ELR (cell line): ENCODE measurements at places on chromosomes 5 and 9.
A peak's percentile ranks its signal among the peaks of the same experiment; 100 is the strongest.

- DNase-seq, result no peak
Observed at GRCh38 chr9:123387686-123388085, 31.7 kb downstream of the CRB2 start.

GRCh38 chr9:35681341-35682002 is 7.7 kb downstream of the CA9 start:
- DNase-seq, result peak; percentile 39

DNA sequence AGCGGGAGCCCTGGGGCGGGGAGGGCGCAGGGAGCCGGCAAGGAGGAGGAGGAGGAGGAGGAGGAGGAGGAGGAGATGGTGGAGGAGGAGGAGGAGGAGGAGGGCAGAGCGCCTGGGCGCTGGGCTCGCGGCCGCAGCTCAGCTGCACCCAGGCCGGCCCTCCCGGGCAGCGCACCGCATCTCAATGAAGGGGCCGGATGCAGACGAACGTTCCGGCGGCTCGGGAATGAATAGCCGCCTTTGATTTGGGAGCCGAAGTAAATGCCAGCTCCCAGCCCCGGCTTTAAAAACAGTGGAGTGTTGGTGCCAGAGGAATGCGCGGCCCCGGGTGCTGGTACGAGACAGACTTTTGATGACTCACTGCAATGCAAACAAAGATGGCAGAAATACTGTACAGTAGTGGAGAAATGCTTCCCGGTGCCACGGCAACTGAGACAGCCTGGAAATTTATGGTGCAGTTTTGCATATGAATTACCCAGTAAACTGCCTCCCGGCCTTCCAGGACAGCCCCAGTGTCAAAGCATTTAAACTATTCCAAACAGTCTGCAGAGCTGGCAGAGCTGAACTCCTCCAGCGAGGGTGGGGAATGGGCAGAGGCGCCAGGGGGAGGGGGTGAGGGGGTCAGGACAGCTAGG is 43.1 kb downstream of the NACC2 start:
- DNase-seq, result peak; percentile 93

- no peak for DNase-seq
Observed at GRCh38 chr9:37562826-37563225, 13.4 kb downstream of the FBXO10 start.

DNA sequence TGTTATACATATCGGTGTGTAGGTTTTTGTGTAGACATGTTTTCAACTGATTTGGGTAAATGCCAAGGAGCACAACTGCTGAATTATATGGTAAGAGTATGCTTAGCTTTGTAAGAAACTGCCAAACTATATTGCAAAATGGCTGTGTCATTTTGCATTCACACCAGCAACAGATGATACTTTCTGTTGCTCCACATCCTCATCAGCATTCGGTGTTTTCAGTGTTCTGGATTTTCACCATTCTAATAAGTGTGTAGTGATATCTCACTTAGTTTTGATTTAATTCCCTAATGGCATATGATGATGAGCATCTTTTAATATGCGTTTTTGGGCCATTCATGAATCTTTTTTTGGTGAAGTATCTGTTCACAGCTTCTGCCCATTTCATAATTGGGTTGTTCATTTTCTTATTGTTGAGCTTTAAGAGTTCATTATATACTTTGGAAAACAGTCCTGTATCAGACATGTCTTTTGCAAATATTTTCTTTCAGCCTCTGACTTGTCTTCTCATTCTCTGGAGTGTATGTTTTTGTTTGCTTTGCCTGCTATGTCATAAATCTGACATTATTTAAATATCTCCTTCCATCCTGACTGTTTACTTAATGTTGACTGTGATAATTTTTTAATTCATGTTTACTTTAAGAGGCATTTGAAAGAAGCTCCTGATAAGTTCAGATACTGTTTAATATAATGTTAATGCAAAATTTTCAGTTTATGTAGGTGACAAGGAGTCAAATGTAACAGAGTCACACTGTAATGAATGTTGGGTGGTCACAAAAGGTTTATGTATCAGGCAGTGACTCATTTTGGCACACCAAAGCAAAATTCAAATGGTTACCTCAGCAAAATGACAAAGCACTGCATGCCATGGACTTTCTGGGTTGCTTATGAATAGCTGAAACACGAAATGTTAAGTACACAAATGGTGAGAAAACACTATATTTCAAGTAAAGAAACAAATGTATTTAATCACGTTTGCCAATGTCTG is 181.1 kb upstream of the DAB2 start:
- peak; percentile 50 for DNase-seq

DNA sequence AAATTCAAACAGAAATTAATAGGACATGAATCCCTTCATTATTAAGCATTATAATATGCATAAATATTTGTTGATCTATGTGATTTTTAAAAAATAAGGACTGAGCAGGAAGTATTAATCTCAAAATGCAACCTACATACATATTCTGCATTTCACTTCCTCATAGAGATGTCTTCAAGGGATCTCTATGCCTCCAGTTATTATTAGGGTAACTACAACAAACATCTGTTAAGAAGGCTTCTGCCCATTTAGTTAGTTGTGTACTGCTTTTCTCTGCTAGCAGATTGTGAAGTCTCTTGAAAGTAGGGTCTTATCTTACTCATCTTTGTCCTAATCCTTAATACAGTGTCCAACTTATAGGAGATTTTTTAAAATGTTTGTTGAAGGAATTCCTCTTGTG is 414.1 kb downstream of the ACTL7B start:
- no peak for DNase-seq

- peak; percentile 74 for DNase-seq
Observed at GRCh38 chr5:170745481-170746071, 37.9 kb upstream of the GABRP start.

GRCh38 chr5:881551-881935 is 11.1 kb downstream of the BRD9 start:
- DNase-seq, result no peak

DNA sequence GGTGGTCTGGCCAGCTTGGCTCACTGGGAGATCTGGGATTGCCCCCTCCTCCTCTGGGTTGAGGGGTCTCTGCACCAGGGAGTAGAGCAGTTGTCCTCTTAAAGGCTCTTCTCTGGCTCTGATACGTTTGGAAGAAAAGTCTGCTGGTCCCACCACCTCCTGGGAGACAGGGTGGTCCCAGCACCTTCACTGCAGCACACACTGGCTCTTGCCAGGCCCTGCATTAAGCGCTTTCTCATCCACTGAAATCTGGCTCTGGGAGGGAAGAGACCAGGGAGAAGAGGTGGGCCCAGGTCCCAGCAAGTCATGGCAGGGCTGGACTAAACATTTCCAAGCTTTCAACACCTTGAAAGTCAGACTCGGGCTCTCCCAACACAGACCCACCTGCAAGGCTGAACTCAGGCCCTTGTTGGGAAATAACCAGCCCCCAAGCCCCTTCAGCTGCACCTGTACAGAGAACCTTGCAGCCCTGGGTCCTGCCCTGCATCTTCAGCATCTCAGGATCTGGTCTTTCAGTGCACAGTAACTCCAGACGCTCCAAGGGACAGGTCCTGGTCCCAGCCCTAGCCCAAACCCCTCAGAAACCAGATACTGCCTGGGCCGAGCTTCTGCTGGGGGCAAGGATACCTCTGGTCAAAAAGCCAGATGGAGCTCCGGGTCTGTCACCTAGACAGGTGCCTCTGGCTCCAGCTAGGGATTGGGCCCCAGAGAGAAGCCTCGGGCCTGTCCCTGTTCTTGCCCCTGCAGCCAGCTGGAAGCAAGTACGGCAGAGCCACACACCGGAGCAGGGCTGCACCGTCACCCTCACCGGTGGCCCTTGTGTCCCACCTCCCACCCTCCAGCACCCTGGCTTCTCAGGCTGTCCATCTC is 134.5 kb downstream of the DAB2IP start:
- no peak for DNase-seq

DNA sequence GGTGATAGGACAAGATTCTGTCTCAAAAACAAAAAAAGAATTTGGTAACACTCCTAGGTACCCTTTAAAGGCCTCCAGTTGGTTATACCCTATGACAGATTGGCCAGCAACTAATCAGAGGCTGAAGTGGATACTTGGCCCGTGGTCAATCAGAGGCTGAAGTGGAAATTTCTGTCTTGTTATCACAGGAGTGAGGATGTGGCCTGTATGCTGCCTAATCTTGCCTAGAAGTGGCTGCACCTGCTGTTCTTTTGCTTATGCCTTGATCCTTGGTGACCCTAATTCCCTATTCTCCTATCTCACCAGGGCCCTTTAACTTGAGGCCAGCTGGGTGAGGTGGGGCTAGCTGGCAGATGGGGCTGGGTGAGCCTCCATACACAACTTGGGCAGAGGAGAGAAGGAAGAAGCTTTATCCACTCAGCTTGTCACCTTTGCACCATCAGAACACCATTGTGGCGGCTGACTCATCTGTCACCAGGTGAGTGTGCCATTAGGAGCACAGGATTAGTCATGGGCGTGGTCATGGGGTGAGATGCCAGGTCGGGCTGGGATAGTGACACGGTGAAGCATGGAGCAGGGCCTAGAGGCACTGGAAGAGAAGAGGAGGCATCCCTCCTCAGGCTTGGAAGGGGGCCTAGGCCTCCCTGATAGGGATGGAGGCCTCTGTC is 41.5 kb downstream of the SAR1B start:
- DNase-seq, result peak; percentile 46

GRCh38 chr5:81631124-81631523 is 119.8 kb downstream of the SSBP2 start:
- no peak for DNase-seq

DNA sequence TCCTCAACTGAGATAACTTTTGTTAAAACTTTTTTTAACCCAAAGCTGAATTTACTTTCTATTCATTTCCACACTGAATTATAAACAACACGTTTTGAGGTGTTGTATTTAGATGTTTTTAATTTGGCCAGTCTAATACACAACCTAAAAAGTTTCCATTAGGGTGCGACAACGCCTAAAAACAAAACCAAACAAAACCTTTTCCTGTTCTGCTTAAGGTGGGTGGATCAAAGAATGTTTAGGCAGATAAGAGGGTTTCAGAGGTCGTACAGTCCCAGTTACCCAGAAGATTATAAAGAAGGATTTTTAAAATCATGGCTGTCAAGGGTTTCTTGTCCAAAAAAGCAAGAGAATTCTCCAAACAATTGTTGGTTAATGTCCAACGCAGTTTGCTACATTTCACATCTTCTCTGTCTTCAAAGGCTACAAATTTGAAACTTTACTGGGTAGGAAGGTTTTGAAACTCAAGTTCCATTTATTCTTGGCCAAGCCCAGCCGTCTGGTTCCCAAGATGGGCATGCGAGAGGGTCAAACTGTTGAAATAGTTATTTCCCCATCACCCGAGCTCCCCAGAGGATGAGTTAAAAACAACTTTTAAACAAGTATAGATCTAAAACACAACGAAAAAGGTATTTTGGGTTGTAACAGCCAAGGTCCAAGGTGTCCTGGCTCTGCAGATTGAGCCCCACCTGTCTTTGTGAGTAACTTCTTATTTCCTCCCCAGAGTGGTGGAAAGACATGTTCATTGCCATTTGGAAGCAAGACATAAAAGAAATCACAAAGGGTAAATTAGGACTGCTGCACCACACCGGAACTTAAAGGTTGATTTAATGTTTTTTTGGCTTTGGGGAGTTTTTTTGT is 122.8 kb upstream of the MAP3K1 start:
- DNase-seq, result no peak

DNA sequence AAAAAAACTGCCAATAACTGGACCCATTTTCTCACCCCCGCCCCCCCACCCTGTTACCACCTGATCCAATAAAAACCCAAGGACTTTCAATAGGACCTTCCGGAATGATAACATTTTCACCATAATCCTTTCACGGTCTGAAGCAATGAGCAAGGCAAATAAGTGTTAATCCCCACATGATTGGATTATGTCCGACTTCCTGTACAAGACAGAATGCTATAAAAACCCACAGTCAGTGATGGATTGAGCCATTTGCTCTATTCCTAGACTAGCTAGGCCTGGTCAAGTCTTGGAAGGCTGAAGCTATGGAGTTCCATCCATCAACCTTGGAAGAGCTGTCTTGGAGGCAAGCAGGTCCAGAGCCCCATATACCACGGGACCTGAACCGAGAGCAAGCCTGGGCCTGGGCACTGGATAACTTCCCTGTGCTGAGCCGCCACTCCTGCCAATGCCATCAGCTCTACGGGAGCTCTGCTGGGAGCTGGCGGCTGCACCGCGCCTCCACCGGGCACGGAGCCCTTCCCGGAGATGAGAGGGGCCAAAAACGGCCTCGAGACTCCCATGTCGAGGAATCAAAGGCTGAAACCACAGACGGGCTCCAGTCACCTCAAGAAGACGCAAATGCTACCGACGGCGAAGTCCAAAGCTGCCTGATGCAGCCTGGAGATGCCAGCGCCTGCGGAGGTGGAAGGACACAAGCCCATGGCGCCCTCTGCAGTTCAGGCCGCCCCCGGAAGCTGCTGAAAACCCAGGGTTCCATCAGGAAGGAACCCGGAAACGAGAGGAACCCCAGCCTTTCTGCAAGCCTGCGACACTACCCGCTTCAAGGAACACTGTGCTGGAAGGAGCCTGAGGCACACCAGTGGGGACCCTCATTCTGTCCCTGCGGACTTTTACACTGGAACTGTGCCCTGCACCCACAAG is 69.2 kb downstream of the ANXA2R start:
- no peak for DNase-seq

DNA sequence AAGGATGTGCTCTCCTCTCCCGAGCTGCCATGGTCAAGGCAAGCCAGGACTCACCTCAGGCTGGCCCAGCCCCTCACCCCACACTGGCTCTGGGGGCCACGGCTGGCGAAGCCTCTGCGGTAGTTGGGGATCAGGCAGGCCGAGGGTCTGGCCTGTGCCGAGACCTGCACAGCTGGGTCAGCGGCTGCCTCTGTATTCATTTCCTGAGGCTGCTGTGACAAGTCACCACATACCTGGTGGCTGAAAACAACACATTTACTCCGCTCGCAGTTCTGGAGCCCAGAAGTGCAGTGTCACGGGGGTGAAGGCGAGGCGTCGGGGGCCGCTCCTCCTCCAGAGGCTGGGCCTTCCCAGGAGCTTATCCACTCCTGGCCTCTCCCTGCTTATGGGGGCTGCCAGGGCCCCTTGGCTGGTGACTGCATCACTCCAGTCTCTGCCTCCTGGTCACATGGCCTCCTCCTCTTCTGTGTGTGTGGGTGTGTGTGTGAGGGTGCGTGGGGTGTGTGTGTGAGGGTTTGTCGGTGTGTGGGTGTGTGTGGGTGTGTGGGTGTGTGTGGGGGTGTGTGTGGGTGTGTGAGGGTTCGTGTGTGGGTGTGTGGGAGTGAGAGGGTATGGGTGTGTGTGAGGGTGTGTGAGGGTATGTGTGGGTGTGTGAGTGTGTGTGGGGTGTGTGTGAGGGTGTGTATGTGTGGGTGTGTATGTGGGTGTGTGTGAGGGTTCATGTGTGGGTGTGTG is 3.2 kb upstream of the SCGB3A1 start:
- no peak for DNase-seq

DNA sequence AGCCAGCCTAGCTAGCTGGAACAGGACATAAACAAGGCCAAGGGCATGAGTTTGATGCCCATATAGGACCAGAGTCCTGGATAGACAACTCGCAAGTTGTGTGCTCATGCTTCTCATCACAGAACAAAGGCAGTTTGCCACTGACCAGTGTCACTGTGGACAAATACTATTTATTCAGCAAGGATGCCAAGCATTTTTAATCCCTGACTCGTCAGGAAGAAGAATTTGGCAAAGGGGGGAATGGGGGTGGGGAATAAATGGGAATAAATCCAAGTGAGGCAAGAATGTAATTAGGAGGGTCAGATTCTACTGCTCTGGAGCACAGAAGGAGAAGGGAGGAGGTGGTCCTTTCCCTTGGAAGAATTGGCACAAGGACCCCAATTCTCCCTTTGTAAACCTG is 46.8 kb upstream of the ANKRD55 start:
- DNase-seq, result peak; percentile 83

GRCh38 chr5:114471529-114471928 is 109.7 kb downstream of the KCNN2 start:
- no peak for DNase-seq

- DNase-seq, result peak; percentile 65
Observed at GRCh38 chr5:109907731-109908130, 218.0 kb downstream of the MAN2A1 start.
